Nucleus accumbens (tissue), 56 donors: ENCODE measurements at places on chromosomes 5 and 9.

DNA sequence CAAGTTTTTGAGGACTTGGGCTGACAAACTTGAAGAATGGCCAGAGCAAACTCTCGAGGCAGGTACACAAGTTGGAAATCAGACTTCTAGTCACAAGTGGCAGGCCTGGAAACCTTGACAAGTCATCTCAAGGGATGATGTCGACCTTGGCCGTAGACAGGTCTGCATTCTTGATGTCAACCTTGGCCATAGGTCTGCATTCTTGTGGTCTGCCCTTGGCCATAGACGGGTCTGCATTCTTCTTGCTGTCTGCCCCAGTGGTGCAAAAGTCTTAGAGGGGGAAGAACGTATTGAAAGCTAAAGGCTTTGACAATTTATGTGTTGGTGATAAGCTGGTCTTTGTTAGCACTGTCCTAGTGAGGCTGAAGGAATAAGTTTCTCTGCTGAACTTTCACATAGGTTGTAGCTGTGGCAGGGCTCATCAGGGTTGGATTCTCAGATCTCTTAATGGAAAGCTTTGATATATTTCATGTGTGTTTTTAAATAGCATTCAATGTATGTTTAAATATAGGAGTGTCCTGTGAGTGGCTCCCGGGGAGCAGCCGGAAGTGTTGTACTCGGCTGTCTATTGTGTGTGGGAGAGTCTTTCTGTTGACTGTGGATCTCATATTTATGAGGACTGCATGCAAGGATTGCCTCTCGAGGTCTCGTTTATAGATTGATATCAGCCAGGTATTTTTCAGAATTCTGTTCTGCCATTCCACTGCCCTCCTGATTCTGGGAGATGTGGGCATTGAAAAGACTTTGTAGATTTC lies 27.0 kb downstream of the SUB1 start:
- DNase-seq: no peak

DNA sequence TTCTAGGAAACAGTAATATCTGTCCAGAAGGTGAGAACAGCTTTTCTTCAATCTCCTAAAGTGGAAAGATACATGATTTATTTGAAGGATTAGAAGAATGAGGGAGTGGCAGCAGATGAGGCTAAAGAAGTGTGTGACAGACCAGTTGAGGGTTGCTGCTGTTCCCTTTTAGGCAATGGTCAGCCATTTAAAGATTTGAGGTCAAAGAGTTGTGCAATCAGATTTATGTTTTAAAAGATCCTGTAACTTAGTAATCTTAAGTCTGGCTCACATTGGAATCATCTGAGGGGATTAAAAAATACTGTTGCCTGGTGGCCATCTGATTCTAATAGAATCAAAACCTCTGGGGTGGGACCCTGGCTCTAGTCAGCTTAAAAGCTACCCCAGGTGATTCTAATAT lies 4.3 kb upstream of the SGCD start:
- no peak for DNase-seq

GRCh38 chr9:74772121-74772520 lies 115.6 kb downstream of the TRPM6 start:
- DNase-seq: no peak

DNA sequence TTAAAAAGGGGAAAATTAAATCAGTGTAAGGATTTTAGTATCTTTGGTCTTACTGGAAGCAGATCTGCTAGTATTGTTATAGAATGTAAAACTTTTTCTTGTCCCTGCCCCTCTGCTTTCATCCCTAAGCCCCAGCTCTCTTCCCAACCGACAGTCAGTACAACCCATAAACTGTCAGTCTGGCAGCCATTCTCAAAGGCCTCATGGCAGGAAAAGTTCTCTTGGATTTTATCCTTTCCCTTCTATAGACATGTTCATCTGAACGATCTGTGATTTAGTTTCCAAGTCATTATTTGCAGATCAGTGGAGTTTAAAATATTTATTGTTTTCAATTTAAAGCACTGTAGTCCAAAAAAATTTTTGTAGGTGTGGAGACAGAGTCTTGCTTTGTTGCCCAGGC lies 39.2 kb downstream of the ARRDC3 start:
- no peak for DNase-seq

- no peak for DNase-seq
These were observed 39.8 kb upstream of the RASGRF2 start for GRCh38 chr5:80920333-80920732.
